ENCODE measurements at places on chromosomes 3 and 15.

DNA sequence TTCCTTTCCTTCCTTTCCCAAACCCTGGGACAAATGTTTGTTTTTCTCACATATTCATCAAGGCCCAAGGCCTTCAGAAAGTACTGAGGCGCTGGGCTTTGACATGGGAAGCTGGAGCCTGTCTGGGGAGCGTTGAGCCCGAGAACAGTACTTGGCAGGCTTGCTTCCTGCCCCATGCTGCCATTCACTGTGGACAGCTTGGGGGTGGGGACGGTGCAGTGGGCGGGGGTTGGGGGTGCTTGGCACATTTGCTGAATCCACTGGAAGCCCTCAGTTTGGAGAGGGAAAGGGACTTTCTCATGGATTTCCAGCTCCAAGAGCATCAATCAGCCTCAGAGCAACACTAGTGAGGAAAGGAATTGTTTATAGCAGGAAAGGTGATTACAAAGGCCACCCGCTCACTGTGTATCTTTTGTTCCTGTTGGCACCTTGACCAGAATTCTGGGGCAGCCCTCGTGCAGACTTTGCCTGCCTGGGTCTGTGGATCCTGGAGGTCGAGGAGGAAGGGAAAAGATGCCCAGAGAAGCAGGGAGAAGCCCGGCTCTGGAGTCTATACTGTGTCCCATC is 199.8 kb upstream of the RGMA start:
- no peak for DNase-seq

- no peak for DNase-seq
Measured at GRCh38 chr15:40182358-40183029, 21.6 kb downstream of the BUB1B start.

DNA sequence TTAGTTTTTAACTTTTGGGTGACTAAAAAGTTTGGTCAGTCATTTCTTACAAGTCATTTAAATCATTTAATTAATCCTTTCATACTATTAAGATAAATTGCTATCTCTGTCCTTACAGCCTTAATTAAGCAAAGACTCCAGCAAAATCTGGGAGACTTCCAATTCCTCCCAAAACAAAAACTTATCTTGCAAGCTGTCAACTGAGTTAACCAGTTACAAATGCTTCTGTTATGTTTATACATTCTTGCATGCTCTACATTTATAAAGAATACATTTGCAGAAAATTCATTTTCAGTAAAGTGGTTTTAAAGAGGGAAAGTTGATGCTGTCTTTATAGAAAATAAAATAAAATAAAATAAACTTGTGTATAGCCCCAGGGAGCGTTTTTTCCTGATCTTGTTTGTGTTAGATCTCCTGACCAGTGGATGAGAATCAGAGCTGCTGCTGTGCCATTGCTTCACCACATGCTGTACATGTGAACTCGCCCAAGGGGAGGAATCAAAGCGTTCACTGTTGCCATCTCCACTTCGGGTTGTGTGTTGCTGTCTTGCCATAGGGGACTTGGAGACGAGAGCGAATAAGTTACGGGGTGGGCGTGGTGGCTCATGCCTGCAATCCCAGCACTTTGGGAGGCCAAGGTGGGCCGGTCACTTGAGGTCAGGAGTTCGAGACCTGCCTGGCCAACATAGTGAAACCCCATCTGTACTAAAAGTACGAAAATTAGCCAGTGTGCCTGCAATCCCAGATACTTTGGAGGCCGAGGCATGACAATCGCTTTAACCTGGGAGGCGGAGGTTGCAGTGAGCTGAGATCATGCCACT is 5.5 kb downstream of the CCR4 start:
- no peak for DNase-seq

GRCh38 chr3:101643861-101644613 is 32.9 kb downstream of the ZBTB11 start:
- no peak for DNase-seq

GRCh38 chr3:44240061-44240460 is 1.6 kb upstream of the TOPAZ1 start:
- DNase-seq: no peak

- no peak for DNase-seq
Measured at GRCh38 chr15:101044625-101045235, 125.6 kb downstream of the LRRK1 start.

DNA sequence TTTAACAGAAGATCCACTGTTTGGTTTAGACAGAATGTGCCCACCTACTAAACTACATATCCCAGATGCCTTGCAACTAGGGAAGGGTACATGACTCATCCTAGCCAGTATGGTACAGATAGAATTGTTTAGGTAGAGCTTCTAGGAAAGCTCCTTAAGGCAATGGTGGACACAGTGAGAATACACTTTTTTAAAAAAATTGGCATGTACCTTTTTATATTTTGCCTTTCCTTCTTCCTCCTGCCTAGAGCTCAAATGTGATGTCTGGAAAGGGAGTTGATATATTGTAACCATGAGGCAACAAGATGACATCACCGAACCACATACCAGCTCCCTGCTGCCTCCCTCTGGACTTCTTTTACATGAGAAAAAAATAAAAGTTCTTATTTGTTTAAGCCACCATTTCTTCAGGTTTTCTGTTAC is 14.4 kb upstream of the C3orf80 start:
- DNase-seq: no peak

DNA sequence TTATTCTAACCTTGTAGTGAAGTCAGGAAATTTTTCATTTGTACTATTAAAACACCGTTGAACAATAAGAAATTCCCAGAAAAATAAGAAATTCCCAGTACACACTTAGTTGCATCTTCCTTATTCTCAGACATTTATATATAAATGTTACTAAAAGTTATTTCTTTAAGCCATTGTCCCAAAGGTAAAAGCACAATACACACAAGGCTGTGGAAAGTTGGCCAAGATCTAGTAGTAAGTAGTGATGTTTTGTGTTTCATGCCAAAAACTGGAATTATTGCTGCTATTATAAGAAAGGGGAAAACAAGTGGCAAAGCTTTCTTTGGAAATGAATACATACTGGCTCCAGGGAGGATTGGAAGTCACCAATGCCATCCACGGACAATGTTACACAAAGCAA is 802.5 kb upstream of the DPPA4 start:
- no peak for DNase-seq

All from cortex of kidney (tissue), 1 donor.